ENCODE measurements at places on chromosomes 6 and 20.
A peak's percentile ranks its signal among the peaks of the same experiment; 100 is the strongest.

GRCh38 chr6:148177589-148178233, 164.9 kb upstream of the SASH1 start:
- DNase-seq, result peak; percentile 74

DNA sequence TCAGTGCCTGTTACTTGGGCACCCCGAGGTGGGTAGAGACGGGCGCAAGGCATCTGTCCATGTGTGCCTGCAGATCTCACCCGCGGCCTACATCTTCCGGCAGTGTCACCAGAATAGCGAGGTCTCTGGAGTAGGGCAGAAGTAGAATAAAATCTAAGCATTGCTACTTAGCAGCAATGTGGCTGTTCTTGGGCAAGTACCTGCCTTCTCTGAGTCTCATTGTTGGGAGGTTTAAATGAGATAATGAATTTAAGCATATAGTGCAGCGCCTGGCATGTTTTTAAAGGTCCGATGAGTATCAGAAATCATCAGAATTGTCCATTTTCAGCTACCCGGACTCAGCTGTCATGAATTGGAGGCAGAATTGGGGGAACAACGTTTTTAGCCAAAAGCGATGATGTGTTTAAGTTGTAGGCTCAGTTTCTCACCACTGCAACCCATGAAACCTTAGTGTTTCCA, 800 bp downstream of the ABCC10 start:
- DNase-seq, result no peak

DNA sequence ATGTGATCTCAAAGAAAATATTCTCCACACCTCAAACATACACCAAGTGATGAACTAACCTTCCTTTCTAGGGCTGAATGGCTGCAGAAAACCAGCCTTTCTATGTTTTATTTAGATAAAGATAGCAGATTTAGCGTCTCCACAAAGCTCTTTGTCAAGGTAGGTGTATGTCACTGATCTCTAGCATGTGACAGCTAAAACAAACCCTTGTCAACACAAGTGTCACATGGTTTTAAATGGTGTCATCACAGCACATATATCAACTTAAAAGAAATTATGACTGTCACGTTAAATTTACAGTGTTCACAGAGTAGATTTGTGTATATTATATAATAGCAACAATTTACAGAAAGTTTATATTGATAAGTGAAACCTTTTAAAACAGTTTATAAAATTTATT, 58.3 kb downstream of the TENT5A start:
- no peak for DNase-seq

- no peak for DNase-seq
Observed at GRCh38 chr6:166335378-166336302, 6.7 kb downstream of the SFT2D1 start.

DNA sequence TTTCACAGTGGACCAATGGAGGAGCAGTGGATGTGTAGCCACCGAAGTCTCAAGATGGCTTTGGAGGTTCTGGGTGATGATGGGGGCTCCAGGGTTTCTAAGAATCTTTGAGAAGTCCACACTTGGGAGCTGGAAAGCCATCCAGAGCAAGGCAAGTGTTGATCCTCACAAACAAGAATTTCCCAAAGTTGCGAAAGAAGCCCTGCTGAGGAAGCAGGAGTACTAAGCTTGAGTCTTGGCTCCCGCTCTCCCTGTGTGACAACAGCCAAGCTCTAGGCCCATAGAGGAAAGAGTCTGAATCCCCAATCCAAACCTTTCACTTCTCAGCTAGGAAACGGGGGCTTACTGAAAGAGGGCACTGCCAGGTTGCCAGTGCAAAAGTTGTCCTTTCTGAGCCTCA, 106.0 kb downstream of the EDN3 start:
- no peak for DNase-seq
